ENCODE measurements at places on chromosomes 12 and 14. TPM values are rescaled to one million over a fixed set of nuclear protein-coding genes. Genes with fewer than 3 reads are reported as not detected.

GRCh38 chr14:24513009-24513408 is 4.9 kb upstream of the CMA1 start:
- no peak for DNase-seq

DNA sequence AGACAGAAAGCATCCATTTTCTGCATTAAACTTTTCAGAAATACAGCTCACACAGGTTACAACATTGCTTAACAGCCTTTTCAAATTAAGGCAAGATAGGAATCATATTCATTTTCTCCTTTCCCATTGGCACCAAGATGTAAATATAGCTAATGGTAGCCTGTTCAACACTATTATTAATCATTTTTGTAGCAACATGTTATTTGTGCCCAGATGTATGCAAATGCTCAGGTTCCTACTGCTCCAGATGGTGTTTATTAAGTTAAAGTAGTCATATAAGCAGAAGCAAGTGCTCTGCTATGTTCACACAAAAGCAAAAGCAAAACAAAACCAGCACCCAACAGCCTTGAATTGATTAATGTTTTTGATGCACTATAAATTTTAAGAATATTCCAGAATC is 1110.6 kb downstream of the SLC6A15 start:
- DNase-seq = no peak

- DNase-seq = no peak
These were observed 52.3 kb downstream of the MVK start for GRCh38 chr12:109625749-109626377.

GRCh38 chr12:53781228-53781801 is 29.5 kb upstream of the CISTR start:
- DNase-seq = no peak

GRCh38 chr12:54431911-54432814 is 13.1 kb upstream of the ITGA5 start:
- no peak for DNase-seq

GRCh38 chr12:9940375-9940774 is 8.2 kb upstream of the CLEC2A start:
- DNase-seq = no peak

DNA sequence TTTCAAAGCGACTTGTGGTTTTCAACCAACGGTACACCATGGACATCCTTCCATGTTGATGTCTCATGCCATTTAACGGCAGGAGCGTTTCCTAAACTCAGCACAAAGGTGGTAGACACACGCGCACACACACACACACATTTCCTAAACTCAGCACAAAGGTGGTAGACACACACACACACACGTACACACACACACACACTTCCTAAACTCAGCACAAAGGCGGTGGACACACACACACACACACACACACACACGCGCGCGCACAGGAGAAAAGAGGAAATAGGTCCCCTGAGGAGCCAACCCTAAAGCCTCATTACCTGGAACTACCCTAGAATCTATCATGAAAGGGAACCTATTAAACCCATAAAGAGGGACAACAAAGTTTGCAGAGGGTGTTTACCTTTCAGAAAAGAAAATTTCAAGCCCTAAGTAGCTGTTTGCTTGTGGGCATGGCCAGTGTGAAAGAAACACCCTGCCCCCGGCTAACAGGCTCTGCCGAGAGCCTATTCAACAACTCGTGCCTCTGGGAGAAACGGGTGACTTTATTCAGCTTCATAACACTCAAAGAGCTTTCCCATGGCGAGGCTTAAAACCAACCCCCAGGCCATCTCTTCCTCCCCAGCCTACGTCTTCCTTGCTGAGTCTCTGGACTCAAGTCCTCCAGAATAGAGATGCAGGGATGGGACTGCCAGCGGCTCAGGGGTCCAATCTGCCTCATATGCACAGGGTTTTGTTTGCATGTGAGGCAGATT is 31.8 kb downstream of the SLC8B1 start:
- no peak for DNase-seq

- no peak for DNase-seq
These were observed 123.0 kb downstream of the PRKD1 start for GRCh38 chr14:29804481-29805266.

DNA sequence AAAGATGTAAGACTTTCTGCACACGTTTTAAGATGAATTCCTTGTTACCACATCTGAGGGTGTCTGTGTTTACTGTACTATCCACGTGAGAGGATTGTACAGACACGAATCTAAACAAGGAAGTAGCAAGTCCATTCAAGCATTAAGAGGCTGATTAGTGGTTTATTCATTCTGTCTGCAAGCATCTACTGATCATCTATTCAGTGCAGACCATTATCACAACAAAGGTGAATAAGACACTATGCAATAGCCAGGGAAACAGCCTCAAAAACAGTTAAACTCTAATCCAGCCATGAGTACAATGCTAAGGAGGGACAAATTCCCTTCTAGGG is 111.6 kb upstream of the PZP start:
- DNase-seq = no peak

DNA sequence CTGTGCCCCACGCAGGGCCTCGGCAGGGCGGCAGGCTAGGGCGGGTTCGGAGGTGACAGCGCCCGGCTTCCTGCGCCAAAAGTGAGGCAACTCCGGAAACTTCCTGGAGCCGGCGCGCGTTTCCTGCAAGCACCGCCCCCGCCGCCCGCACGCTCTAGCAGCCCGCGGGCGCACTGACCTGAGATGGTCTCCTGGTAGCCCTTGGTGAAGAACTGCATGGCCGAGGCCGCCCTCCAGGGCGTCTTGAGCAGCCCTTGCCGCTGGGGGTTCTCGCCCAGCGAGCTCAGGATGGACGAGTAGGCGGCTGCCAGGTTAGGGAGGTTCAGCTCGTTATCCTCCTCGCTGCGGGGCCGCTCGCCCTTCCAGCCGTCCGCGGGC is 494 bp downstream of the GCH1 start:
- DNase-seq = peak; percentile 66

DNA sequence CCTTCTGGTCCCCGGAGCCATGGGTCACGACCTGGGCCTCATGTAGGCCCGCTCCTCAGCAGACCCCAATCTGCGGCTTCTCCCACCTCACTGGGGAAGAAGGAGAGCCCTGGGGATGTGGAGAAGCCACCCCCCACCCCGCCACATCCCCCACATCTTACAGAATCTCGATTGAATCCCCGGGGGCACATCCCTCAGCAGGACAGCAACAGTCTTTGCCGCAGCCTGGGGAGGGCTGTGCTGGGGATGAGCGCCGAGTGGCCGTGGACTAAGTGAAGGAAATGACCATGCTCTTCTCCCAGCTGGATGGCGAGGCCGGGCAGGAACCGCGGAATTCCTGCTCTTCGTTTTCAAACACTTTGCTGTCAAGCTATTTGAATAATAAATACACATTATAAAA is 169.0 kb upstream of the RTL1 start:
- DNase-seq = no peak

GRCh38 chr14:52590318-52590717 is 37.7 kb downstream of the GPR137C start:
- no peak for DNase-seq

DNA sequence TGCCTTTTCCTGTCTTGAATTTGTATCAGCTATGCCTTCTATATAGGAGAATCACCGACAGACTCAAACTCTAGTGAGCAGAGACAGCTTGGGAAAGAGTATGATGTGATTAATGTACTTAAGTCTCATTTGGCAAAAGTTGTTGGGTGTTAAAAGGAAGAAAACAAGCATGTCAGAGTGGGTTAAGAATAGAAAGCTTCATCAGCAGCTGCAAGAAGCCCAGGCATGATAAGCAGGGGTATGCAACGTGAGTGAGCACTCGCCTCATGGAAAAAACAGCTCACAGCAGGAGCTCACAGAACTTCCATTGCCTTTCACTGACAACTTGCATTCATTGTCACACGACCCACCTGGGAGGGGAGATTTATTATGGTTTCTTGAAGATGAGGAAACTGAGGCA is 35.9 kb upstream of the WNK1 start:
- DNase-seq = peak; percentile 51

DNA sequence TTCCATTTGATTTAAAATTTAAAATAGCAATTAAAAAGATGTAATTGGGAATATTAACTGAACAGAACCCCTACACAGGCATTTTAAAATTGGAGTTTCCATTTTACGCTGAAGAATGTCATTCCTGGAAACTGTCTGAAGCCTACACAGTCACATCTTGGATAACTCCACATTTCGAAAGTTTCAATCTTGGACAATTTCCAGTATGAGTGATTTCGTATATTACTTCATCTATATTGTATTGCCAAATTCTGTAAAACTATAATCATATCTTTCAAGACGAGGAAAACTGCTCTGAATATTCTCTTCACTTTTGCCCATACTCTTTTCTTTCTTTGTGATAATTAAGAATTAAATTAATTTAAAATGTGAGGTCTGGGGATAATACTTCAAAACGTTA is 194.2 kb upstream of the ABCD2 start:
- DNase-seq = no peak

DNA sequence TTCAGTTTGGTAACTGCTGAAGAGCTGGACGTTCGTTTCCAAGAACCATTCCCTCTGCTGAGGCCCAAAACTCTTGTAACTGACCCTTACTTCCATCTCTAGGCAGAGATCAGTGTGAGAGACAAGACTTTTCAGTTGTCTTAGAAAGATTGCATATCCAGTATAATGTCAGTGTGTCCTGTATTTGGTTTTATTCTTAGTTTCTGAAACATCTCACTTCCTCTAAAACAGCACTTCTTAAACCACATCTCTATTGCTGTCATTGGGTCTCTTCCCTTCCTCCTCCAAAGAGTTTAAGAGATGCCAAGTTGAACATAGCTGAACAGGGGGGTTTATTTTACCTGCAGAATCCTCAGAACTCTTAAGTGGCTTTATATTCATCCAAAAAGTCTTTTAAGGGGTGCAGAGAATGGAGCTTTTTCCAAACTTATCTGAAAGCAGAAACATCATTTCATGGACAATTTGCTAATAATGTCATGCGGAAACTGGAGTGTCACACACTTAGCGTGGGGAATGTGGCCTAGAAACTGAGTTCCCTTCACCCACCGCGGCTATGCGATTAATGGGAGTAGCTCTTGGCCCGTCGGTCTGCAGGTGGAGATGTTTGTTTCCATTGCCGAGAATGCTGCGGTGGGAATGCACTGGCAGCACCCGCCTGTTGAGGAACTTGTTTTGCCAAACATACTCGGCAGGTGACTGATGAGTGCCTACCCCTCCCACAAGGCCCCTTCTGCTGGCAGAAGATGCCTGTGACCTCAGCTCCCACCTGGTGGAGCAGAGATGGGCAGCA is 148.2 kb downstream of the ADGRD1 start:
- DNase-seq = no peak

- no peak for DNase-seq
These were observed 8.7 kb upstream of the A2ML1 start for GRCh38 chr12:8813572-8814357.

DNA sequence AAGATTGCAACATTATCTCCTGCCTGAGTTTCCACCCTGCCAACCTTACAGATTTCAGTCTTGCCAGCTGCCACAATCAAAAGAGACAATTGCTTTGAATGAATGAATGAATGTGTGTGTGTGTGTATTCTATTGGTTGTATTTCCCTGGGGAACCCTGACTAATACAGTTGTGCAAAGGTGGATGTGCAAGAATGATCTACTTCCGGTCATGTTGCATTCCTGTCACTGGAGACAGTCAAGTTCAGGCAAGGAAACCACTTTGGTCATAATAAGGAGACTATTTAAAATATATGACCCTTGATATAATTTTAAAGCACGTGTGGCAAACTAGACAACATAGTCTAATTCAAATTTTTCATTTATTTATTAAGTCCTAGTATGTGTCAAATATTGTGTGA is 13.1 kb downstream of the RERG start:
- DNase-seq = no peak

GRCh38 chr12:118033902-118034301 is 17.4 kb downstream of the RFC5 start:
- no peak for DNase-seq

GRCh38 chr12:11812586-11813437 is 163.3 kb downstream of the ETV6 start:
- DNase-seq = peak; percentile 9

DNA sequence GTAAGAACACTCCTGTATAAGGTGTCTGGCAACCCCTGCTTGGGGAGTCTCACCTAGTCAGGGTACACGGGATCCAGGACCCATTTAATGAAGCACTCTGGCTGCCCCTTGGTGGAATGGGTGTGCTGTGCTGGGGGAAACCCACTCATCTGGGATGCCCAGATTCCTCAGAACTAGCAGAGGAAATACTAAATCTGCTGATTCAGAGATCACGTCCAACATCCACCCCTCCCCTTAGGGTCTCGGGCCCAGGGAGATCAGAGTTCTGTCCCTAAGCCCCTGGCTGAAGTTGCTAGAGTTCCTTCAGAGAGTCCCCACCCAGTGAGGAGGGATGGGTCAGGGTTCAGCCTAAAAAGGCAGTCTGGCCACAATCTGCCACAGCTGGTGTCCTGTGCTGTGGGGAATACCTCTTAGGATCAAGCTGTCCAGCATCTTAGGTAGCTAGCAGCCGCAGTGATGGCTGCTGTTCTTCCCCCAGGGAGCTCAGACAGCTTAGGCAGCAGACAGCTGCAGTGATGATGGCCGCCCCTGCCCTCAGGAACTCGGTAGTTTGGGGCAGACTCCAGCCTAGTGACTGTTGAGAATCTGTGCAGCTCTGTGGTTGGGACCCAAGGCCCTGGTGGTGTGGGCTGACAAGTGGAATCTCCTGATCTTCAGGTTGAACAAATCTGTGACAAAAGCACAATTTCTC is 74.8 kb downstream of the IFNG-AS1 start:
- no peak for DNase-seq

- DNase-seq = no peak
These were observed 277.2 kb downstream of the TMTC2 start for GRCh38 chr12:82963956-82964355.

GRCh38 chr12:47417121-47417520 is 288.7 kb downstream of the RPAP3 start:
- DNase-seq = no peak

GRCh38 chr14:88188745-88189416 is 134.2 kb downstream of the KCNK10 start:
- no peak for DNase-seq

GRCh38 chr12:8996682-8997405 is 7.5 kb downstream of the KLRG1 start:
- DNase-seq = peak; percentile 10

DNA sequence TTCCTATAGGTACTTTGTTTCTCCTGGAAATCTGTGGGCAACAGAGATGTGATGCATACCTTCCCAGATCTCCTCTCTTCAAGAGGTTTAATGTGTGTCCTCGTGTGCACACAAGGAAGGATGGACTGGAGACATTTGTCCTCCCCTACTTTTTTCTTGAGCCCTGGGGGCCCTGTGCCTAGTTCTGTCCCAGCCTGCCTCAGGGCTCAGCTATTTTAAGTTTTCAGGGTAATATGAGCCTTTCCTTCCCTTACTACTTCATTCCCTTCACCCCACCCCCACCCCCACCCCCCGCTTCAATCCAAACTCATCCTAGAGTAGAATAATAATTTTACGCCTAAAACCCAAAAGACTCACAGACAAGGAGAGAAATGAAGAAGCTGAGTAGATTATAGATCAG is 446 bp downstream of the STAC3 start:
- no peak for DNase-seq

TAS2R9 gene
- not detected for total RNA-seq

AVPR1A gene
- 0.05 TPM for total RNA-seq

BDKRB2 gene
- total RNA-seq = not detected

KRT74 gene
- total RNA-seq = not detected

SSPN gene
- total RNA-seq = not detected

GPR132 gene
- total RNA-seq = 18.4 TPM

ADAM20 gene
- total RNA-seq = not detected

PTCSC3 gene
- total RNA-seq = not detected

All from activated T-cell treated with anti-CD3 and anti-CD28 coated beads, Interleukin-2, amount 50 U/mL, for 4 hours (primary cell).